Activated CD4-positive, alpha-beta T cell treated with anti-CD3 and anti-CD28 coated beads for 24 hours (primary cell): ENCODE measurements at places on chromosomes 1 and 21.

DNA sequence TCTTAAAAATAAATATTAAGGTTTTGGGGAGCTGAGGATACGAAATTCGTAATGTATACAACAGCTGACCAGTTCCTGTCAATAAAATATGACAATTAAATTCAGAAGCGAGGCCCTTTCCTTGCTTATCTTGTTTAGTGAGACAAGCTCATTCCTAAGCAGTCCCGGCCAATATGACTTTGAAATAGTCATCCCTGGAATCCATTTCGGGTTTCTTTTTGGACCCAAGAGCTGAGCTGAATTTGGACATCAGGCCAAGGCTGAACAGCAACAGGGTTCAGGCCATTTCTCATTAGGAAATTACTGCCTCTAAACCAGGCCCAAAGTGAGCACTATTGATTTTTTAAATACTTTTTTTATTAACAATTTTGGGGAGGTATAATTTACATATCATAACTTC lies 17.3 kb upstream of the FMN2 start:
- DNase-seq = no peak

DNA sequence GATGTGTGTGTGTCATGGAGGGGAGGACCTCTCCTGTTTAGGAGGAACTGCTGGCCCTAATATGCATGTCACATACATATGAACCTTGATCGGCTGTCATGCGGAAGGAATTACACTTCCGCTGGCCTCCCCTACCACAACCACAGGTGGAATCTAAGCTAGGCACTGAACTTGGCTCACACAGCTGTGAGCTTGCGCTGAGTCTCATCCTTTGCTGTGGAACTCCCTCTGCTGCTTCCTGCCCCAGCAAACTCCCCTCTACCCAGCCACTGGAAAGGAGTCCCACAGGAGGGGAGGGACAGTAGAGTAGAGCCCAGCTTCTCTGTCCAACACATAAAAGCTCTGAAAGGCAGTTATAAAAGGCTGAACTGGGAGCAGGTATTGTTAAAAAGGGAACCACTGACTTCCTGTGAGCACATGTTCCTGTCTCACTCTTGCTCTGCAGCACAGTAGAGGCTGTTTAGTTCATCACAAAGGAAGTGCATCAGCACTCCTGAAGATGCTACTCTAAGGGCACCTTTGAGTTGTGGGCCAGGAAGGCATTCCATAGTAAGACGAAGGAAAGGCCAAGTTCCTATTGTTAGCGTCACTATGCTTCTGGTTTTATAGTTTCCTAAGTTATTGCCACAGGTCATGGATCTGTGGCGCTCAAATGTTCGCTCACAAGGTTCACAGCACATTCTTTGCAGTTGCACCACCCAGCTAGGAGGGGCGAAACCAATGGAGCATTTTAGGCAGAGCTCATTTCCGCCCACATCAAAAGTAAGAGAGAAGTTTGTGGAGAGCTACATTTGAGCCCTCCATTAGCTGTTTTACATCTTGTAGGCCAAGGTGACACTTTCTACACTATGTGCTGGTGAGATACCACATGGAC lies 17.7 kb upstream of the PTPRC start:
- peak; percentile 44 for DNase-seq

DNA sequence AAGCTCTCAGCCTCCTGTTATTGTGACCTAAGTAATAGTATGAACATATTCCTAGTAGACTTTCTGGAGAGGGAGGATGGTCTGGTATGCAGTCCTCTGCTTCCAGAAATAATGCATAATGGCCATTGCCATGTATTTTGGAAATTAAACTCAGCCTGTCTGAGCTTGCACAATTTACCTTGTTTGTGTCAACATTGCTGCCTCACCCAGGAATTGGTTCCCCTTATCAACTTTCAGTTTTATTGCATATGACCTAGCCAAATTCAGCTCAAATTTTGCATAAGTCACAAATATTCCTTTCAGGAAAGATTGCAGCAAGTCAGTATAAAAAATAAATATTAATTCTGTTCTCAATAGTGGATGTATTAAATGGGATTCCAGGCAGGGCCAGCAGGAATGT lies 101.9 kb upstream of the SLC5A9 start:
- no peak for DNase-seq

- no peak for DNase-seq
Measured at GRCh38 chr21:35291973-35292627, 243.0 kb upstream of the RUNX1 start.

- no peak for DNase-seq
Measured at GRCh38 chr21:33377221-33377920, 25.8 kb upstream of the IFNGR2 start.

GRCh38 chr1:26913754-26914619 lies at the start of gene NR0B2:
Gene NR0B2, minus strand, starts transcription at chr1:26913975. Its CDS starts 35 bp downstream, at chr1:26913940.
- DNase-seq = no peak

DNA sequence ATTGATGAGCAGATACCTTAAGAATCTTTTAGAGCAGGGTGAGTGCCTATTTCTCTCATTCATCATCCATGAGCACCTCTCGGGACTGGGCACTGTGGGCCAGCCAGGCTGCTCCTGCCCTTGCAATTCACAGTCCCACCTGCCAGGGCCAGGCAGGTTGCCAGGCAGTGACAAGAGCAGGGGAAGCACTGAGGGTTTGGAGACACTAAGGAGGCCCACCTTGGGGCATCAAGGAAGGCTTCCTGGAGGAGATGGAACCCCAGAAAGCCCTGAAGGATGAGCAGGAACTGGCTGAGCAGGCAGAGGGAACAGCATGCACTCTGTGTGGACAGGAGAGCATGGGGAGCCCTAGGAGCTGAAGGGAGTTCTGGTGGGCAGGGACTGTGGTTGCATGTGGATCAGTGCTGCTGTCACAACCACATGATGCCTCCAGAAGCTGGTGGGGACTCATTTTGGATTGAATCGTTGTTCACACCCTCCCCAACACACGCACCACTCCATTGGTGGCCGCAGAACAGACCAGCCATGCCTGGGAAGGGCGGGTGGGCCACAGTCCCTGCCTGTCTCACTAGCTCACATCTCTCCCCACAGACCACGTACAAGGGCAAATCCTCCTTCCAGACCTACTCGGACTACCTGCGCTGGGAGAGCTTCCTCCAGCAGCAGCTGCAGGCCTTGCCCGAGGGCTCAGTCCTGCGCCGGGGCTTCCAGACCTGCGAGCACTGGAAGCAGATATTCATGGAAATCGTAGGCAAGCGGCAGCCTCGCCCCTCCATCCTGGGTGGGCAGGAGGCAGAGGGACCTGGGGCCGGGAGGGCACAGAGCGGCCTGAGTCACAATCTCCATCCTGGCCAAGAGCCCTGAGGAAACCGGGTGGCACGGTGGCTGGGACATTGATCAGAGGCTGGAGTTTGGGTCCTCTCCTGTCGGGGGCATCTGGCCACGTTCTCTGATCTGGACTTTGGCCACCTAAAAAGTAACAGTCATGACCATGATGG lies 55.1 kb downstream of the DISP3 start:
- DNase-seq = no peak

- no peak for DNase-seq
Measured at GRCh38 chr1:220699044-220699443, 8.9 kb downstream of the C1orf115 start.

DNA sequence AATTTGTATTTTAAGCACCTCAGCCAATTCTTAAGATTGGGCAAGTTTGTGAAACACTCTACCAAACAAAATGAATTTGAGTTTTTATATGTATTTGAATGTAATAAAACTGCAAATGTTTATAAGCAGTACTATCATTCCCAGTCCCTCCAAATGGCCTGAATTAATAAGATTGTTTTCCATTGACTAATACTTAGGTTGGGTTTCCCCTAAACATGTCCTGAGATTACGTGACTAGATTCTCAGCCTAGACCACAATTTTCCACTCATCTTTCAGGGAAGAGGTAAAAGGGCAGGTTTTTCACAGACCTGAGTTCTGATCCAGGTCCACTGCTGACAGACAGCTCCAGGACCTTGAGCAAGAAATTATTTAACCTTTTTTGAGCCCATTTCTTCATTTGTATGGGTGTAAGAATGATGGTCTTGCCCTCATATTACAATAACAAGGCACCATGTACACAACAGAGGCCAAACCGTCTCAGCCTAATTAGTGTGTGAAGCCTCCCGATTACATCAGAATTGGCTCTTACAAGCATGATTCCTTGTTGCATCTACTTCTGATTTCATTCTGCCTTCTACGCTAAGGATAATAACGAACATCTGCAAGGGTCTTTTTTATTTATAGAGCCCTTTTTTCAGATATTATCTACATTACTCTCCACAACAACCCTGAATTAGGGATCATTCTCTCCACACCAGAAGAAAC lies 51.2 kb downstream of the BEND5 start:
- no peak for DNase-seq

GRCh38 chr1:110619412-110620249 lies 13.5 kb upstream of the KCNA2 start:
- DNase-seq = peak; percentile 83

DNA sequence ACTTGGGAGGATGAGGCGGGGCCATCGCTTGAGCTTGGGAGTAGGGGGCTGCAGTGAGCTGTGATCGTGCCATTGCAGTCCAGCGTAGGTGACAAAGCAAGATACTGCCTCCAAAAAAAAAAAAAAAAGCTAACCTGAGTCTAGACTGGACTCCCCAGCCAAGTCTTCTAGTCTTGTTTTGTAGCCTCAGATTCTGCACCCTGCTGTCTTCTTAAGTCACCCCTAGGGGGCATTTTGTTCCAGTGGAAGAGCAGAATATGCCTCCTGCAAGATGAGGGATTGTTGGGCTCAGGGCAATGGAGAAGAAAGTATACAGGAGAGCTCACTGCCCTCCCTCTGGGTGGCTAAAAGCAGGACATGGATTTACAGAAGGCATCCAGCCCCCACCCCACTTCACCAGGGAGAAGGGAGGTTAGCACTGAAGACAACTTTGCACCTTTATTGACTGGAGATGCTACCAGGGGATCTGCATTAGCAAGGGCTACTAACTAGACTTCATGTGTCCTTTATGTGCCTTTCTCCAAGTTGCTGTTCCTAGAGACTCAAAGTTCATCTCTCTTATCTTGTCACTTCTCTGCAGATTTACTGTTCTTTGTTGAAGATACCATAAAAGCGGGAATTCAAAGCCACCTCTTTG lies 15.3 kb upstream of the RNF187 start:
- DNase-seq = no peak

DNA sequence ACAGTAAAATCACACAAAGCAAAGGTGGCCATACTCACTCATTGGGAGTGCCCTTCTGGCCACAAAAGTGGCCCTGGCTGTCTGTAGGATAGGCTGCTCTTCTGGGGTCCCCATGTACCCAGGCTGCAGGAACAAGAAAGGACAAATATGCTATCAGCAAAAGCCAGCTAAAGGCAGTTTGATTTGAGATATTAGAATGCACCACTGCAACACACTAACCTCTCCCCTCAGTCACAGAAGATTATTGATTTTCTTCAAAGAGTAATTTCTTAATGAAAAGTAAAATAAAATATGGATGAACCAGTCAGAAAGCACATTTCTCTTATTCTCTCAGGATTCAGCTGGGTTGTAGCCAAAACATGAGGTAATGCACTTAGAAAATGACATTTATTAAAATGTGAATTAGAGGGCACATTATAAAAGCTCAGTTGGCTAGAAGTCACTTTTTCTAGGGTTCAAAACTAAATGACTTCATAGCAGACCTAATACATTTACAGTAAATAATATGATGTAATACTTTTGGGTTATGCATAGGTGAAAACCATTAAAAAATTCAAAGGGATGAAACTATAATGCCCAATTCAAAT lies 140.8 kb downstream of the LHX8 start:
- DNase-seq = no peak

DNA sequence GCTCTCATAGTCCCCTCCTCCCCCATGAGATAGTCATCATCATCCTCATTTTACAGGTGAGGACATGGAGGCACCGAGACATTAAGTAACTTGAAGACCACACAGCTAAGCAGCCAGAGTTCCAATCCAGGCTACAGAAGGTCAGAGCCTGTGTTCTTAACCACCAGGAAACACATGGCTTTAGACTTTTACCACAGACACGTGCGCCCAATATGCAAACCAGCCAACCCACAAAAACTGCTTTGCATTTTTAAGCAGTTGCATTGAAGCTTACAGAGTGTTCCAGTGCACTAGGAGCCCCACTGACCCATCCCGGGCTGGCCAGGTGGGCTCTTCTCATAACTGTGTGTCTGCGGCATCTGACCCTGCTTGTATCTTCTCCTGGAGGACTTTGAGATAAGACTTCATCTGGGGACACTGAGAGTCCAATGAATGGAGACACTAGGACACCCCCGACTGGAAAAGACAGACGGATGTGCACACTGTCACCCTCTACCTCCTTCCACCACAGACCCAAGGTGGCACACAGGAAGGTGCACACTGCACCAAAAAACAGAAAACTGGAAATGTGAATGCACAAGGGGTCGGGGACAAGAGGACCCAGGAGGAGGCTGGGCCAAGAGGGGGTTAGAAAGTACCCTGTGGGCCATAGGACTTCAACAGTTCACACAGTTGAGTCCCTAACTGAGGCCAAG lies 56.4 kb downstream of the ETS2 start:
- no peak for DNase-seq

DNA sequence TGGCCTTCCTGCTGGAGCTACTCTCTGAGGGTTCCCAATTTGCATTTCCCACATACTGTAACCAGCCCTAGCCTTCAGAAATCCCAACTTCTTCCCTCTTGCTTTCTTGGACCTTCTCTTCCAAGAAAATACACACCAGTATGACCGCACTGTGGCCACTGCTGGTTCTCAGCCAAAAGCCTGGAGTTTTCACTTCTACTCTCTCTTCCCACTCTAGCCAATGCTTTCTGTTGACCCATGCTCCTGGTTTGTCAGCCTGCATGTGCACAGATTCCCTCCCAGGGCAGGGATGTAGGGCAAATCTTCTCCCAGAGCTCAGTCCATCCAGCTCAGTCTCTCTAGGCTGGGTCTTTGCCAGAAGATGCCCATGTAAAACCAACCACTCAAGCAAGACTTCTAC lies 664 bp downstream of the SLAMF1 start:
- no peak for DNase-seq

- no peak for DNase-seq
Measured at GRCh38 chr1:25020173-25020845, 90.2 kb upstream of the RUNX3 start.

- no peak for DNase-seq
Measured at GRCh38 chr1:179318491-179318890, 24.9 kb downstream of the SOAT1 start.

DNA sequence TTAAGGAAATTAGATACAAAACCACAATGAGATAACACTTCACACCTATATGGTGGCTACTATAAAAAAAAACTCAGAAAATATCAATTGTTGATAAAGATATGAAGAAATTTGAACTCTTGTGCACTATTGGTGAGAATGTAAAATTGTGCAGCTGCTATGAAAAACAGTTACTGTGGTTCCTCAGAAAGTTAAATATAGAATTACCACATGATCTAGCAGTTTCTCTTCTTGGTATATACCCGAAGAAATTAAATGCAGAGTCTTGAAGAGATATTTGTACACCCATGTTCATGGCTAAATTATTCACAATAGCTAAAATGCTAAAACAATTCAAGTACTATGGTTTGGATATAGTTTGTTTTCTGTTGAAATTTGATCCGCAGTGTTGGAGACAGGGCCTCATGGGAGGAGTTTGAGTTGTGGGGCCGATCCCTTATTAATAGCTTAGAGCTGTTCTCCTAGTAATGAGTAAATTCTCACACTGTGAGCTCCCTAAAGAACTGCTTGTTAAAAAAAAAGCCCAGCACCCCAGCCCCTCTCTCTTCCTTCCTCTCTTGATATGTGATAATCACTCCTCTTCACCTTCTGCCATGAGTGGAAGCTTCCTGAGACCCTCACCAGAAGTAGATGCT lies 1412.1 kb downstream of the PLA2G4A start:
- no peak for DNase-seq

GRCh38 chr1:59152511-59152910 lies 144.4 kb upstream of the FGGY start:
- DNase-seq = no peak

GRCh38 chr21:31874812-31875212 lies 2.0 kb downstream of the HUNK start:
- no peak for DNase-seq
